ENCODE measurements at places on chromosomes 1 and 21.

- DNase-seq, result no peak
These were observed 110.0 kb downstream of the APP start for GRCh38 chr21:26060335-26061115.

DNA sequence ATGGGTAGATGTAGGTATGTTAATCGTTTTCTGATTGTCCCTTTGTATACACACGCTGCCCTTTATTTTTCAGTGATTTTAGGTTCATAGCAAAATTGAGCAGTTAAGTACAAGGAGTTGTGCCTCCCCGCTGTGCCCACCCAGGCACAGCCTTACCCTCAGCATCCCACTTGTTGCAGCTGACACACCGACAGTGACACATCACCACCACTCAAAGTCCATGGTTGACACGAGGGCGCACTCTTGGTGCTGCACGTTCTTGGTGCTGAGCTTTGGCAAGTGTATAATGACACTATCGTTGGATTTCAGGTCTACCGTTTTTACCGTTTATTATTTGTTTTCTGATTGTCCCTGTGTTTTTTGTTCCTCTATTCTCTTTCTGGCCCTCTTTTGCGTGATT, 15.6 kb downstream of the C1orf159 start:
- peak; percentile 3 for DNase-seq

- DNase-seq, result no peak
These were observed 979.2 kb downstream of the MRPL39 start for GRCh38 chr21:24628046-24628445.

- no peak for DNase-seq
These were observed 90.7 kb upstream of the DUSP10 start for GRCh38 chr1:221832617-221833016.

DNA sequence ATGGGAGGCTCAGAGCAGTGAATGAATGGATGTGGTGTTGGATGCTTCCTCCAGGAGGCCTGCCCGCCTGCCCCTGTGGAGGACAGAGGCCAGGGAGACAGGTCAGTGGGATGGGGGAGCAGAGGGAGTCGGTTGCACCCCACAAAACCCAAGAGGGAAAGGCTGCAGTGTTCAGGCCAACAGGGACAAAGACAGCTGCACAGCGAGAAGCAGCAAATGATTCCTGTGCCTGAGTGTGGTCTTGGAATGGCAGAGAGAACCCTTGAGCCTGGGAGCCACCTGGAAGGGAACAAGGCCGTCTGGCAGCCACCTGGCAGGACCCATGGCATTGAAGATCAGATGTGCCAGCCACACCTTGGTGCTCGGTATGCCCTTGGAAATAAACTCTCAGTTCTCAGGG, 8.1 kb downstream of the TFF3 start:
- DNase-seq, result no peak

- DNase-seq, result no peak
These were observed 18.2 kb downstream of the CAP1 start for GRCh38 chr1:40058453-40059337.

DNA sequence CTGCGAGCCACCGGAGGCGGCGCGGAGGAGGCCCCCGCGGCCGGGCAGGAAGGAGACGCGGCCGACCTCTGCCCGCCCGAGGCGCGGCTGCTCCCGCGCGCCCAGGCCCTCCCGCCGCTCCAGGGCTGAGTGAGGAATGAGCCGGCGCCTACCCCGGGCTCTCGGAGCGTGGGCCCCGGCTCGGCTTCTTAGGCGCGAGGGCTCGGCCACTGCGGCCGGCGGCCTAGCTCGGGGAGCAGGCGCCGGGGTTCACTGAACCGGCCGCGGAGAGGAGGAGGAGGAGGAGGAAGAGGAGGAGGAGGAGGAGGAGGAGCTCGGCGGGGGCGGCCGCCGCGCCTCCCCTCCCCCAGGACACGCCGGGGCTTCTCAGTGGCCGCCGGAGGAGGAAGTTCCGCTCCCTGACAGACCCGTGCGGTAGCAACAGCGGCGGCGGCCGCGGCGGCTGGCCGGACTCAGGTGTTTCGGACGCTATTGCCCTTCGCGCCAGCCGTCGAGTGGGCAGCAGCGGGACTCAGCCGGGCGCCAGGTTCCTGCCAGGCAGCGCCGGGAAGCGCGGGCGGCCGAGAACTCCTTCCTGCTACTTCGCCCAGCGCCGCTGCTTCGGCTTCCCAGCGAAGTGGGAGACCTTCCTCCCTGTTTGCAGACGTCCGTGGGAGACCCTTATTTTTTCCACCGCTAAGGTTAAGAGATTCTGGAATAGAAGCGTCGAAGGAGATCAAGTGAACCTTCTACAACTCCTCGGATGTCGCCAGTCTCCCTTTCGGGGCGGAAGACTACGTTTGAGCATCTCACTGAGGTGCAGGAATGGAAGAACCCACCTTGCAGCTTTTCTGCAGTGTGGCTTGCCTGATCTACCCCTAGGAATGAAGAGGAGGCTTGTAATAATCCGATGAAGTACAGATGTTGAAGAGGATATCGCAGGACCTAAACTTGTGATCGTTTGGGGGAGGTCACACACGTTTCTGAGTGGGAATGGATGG, at the start of gene MAN1A2:
Gene MAN1A2 (plus strand): TSS at position 404 of the 980 bp plus-strand sequence. CDS start 735 bp downstream, outside the sequence.
- DNase-seq, result peak; percentile 86

- DNase-seq, result no peak
These were observed 5.8 kb upstream of the IL24 start for GRCh38 chr1:206891412-206891811.

DNA sequence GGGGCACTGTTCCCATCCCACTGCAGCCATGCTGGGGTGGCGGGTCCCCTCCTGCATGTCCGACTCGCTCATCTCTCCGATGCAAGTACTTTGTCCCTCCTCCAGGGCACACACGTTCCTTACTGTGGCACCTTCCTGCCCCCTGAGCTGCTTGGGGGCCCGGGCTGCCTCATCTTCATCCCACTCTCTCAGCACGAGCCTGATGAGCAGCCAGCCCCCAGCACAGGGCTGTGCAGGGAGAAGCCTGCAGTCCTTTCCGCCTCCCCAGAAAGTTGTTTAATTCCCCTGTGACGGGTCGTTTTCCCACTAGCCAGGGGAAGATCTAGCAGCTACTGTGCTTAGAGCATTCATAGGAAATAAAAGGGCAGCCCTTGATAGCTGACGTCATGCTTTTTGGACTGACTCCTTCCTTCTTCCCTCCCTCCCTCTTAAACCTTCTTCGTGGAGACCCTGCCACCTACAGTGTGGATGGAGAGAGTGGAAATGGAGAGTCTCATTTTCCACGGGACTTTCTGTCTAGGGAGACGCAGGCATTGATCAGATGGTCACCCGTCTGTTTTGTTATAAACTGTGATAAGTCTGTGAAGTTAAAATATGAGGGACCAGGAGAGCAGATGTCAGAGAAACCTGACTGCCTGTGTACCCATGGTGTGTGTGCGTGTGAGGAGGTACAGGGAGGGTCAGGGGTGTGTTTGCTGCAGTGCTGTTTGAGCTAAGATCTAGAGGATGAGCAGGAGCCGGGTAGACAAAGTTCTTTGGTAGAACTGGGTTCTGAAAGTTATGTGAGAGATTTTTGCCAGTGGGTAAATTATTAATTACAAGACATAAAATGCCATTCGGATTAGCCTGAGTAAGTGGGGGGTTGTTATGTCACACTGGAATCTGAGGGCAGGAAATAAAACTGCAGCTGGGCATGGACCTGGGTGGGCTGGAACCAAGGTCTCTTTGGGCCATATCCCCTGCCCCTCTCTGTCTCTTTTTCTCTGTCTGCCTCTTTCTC, 34.3 kb downstream of the GPR137B start:
- no peak for DNase-seq

GRCh38 chr1:167950569-167950968, 13.7 kb upstream of the MPC2 start:
- DNase-seq, result no peak

DNA sequence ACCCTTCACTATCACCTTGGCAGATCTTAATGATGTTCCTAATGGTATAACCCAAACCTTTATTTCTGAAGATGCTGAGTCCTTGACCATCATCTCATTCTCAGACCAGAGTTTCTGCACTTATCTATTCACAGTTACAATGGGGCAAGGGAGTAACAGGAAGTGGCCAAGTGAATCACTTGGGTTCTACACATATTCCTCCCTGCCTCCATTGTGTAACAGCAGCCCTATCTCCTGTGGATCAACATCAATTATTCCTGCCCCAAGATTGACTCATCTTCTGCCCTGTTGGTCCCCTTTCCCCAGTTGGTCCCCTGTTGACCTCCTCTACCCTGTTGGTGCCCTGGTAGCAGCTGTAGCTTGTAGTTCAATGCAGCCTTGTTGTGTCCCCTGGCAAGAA, 10.3 kb upstream of the S100A7 start:
- no peak for DNase-seq
